AG08396 (cell line): ENCODE measurements at places on chromosomes 4 and X.

DNA sequence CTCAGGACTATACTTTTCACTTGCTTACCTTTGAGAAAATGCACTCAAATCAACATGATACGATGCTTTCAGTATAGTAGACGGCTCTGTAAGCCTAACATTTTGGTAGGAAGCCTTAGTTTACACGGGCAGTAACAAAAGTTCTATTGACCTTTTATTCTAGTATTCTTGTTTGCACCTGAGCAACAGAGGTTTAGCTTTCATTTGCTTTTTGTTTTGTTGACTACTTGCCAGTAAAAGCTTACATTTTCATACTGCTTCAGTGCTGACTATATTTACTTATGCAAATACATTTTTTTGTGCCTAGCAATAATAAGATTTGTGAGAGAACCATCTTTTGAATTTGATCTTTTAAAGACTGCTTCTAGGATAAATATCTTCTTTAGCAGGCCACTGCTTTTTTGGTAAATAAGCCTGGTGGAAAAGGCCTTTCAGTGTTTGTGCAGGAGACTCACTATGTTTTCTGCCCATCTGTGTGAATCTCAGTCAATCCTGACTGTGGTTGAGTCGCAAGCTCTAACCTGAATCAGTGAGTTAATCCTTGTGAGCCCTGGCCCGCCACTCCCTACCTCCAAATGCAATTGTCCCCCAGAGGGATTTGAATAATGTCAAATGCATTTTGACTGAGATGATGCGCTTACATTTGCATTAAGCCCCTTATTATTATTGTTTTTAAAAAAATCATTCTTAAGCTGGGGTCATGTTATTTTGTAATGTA lies 21.9 kb downstream of the FHIP1A start:
- no peak for DNase-seq

- peak; percentile 29 for DNase-seq
These were observed 31.7 kb upstream of the PDLIM3 start for GRCh38 chr4:185566972-185567371.

DNA sequence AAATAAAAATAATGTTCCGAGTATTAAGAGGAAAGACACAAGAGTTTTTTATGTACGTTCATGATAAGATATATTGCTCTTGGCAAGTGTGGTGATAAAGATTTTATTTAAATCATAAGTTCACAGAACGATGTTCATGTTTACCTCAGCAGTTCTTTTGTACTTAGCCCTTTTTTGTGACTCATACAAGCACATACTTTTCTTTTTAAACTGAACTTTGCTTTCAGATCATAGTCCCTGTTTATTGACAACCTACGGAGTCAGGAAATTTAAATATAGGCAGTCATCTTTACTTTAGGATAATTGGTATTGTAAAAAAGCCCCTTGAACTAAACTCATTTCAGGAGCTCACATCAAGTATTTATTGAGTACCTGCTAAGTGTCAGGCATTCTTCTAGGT lies 1.3 kb upstream of the CTSO start:
- no peak for DNase-seq

- no peak for DNase-seq
These were observed 11.3 kb upstream of the PRDM8 start for GRCh38 chr4:80185787-80186548.

GRCh38 chr4:150136481-150136880 lies 58.2 kb downstream of the DCLK2 start:
- no peak for DNase-seq

DNA sequence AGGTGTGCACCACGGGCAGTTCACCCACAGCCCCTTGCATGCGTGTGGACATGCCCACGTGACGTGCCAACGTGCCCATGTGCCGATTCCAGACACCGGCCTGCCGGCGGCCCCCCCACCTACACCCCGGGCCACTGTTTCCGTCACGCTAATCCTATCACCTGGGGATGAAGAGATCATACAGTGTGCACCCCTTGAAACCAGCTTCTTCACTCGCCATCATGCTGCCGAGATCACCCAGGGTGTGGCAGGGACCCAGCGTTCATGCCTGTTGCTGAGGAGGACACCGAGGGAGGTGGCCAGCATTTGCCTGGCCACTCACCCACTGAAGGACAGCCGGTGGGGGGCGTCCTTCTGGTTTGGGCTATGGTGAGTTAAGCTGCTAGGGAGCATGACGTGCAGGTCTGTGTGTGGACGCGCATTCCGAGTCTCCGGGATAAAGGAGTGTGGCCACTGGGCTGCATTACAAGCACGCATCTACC lies 14.1 kb downstream of the CTBP1 start:
- DNase-seq = no peak

DNA sequence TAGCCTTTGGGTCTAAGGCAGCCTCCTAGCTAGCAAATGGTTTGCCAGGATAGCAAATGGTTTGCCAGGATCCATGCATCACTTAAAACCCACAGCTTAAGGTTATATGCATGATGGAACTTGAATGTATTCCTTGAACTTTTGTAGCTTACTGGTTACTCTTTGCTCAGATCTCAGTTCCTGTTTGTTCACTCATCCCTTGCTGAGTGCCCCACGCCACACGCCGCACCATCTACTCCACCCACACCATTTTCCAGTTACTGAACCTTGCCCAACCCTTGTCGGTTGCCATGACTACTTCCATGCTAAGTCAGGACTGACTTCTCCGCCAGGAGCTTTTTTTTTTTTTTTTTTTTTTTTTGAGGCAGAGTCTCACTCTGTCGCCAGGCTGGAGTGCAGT lies 29.5 kb upstream of the XIAP start:
- no peak for DNase-seq

DNA sequence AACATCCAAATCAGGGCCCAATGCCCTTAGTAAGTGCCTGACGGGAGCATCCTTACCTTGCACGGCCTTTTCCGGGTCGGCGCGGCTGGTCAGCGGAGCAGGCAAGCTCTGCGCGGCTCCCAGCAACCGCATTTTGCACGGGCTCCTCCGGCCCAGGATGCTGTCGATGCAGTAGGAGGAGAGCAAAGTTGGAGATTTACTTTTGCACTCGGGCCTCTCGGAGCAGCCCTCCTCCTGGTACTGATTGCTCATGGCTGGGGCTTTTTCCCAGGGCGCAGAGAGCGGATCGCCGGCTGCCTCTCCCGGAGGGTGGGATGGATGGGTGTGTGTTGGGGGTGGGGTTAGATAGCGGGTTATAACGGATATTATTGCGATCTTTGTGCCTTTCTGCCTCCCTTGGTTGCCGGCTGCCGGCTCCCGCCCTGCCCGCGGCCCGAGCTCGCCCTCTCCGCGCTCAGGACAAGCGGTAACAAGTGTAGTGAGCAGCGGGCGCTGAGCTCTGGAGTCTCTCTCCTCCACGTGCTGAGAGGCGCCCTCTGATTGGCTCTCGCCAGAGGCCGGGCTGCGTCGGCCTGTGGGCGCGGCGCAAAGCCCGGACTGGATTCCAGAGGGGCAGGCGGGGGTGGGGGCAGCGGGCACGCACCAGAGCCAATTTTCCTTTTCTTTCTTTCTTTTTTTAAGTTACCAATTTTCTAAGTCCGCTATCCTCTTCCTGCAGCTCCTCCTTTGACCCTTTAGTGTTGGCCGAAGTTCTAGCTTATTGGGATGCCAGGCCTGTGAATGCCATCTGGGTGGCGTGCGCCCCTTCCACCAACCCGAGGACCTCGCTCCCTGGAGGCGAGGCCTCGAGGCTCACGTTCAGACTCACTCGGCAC lies at the start of gene ARX:
ARX (minus strand) TSS at position 480 of the 875 bp plus-strand sequence; CDS start at position 252, 228 bp downstream.
- DNase-seq = peak; percentile 86

DNA sequence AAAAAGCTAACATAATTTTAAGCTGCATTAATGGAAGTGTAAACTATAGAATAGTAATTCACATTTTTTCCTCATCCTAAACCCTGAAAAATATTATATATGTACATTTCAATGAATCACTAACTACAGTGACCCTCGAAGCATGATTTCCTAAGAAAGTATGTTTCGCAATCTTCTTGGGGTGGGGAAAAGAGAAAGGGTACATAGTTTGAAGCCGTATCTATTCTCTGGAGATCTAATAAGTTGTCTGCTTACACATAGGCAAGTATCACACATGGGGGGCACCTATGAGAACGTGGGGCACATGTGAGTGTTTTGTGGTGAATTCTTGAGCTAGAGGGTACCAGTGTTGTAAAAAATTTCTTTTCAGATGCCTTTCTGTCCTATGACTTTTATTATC lies 71.2 kb downstream of the JADE1 start:
- DNase-seq = no peak

DNA sequence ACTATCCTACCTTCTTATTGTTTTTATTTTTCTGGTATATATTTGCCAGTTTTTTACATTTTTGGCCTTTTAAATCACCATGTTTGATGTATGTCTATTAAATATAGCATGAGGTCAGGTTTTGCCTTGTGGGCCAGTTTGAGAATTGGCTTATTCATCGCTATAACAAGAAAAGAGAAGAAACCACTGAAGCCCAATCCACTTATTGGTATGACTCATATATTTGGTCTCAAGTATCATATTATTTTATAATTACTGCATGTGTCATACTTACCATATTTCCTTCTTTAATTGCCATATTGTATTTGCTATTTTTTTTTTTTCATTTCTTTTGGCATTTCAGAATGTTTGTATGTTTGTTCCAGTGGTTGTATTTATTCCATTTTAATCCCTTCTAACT lies 99.3 kb downstream of the IRF2 start:
- no peak for DNase-seq

- DNase-seq = no peak
These were observed 45.9 kb downstream of the NUDT6 start for GRCh38 chr4:122876456-122876855.

GRCh38 chr4:15234116-15234855 lies 193.5 kb upstream of the C1QTNF7 start:
- peak; percentile 56 for DNase-seq

- DNase-seq = no peak
These were observed 95.3 kb upstream of the HPRT1 start for GRCh38 chrX:134364711-134365110.

- DNase-seq = no peak
These were observed 225.4 kb downstream of the CPE start for GRCh38 chr4:165604181-165604580.

GRCh38 chr4:73895201-73896175 lies 26.3 kb downstream of the CXCL1 start:
- DNase-seq = no peak

GRCh38 chr4:1325681-1326635 lies 21.1 kb upstream of the UVSSA start:
- DNase-seq = no peak

- no peak for DNase-seq
These were observed 79.8 kb downstream of the PAPSS1 start for GRCh38 chr4:107640197-107640596.

- no peak for DNase-seq
These were observed 59.0 kb upstream of the DYNLT3 start for GRCh38 chrX:37906357-37906756.

GRCh38 chr4:137124278-137124932 lies 407.9 kb downstream of the PCDH18 start:
- DNase-seq = peak; percentile 30

GRCh38 chr4:16750216-16750615 lies 148.2 kb downstream of the LDB2 start:
- DNase-seq = no peak
